Stimulated activated CD8-positive, alpha-beta memory T cell treated with anti-CD3 and anti-CD28 coated beads, Interleukin-4, amount 100 ng/mL, for 1 hour (primary cell): ENCODE measurements at places on chromosomes 7 and 10.

- DNase-seq, result no peak
Observed at GRCh38 chr7:127153315-127153714, 99.4 kb downstream of the GRM8 start.

GRCh38 chr10:89129911-89130310 lies 77.2 kb downstream of the CH25H start:
- no peak for DNase-seq

- DNase-seq, result no peak
Observed at GRCh38 chr7:149443523-149443922, 17.3 kb downstream of the ZNF777 start.

DNA sequence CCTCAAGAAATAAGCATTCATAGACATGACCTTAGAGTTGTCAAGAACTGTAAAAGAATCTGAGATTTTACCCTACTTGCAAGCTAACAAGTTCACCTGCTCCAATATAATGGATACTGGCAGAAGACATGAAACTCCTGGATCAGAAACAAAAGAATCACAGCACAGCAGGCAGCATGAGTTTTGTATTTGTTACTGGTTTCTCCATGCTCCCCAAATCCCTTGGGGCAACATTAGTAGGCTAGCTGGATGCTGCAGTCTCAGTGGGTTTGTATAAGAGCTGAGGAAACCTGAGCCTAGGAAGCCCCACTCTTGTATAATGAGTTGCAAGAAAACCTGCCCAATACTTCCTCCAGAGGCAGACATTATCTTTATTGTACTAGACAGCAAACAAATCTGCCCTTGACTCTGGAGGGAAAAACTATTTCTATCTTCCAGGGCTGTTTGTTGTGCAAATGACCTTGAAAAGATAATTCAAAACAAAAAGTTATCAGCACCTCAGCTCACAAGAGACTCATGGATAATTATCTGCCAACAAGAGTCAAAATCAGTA lies 64.8 kb downstream of the ABLIM1 start:
- no peak for DNase-seq

DNA sequence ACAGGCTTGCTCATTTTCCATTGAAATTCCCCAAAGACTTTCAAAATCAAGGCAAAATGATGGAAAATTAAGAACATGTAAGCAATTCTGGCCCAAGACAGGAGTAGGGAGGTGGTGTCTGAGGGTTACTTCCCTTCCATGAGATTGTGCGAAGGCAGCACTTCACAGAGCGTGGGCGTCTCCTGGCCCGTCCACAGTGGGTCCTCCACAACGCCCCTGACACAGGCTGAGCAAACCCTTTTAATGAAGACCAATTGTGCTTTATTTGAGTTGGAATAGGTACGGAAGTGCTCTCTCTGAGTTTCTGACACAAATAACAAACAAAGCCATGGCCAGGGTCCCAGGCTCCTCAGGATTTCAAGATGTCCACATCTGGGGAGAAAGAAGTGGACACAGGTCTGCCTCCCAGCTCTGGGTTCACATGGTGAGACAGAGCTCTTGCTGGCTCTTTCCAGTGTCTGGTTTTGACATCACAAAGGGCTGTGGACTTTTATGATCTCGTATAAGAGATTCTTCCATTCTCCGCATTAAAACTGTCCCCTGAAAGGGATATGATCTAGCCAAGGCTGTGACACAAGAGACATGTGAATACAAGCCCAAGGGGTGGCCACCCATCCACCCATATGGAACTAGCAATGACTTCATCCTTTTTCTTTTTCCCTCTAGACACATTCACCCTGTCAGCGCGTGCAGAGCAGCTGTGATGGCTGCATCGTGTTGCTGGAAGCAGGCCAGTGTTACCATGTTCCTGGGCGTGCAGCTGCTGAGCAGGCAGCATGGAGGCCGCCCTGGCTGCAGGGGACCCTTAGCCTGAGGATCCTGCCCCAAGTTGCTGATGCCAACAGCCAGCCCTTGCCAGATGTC lies 145.6 kb downstream of the ADAM12 start:
- DNase-seq, result no peak

DNA sequence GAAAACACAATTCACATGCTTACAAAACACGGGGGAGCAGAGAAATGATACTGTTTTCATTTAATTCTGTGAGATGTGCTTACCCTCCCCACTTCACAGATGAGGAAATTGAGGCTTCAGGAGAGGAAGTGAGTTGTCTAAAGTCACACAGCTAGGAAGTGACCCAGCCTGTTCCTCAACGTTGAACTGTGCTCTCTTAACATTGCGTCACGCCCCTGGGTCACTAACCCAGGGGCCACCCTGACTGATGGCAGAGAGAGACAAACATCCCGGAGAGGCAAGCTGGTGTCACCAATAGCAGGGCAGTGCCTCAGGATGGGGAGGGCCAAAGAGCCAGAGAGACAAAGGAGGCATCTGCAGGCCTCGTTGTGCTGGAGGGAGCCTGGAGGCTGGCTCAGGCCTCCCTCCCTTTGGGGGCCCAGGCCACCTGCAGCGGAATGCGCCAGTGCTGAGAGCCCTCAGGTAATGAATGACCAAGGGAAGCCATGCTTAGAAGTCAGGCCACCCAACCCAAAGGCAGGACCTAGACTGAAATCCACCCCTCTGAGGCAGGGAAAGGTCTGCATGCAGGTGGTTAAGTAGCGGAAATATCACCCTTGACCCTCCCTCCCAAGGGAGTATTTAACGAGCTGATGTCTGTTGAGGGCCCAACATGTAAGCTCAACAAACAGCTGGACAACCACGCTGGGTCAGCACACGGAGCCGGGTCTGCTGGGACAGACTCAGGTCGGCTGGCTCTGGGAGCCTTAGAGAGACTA lies 81.3 kb downstream of the C10orf105 start:
- no peak for DNase-seq

DNA sequence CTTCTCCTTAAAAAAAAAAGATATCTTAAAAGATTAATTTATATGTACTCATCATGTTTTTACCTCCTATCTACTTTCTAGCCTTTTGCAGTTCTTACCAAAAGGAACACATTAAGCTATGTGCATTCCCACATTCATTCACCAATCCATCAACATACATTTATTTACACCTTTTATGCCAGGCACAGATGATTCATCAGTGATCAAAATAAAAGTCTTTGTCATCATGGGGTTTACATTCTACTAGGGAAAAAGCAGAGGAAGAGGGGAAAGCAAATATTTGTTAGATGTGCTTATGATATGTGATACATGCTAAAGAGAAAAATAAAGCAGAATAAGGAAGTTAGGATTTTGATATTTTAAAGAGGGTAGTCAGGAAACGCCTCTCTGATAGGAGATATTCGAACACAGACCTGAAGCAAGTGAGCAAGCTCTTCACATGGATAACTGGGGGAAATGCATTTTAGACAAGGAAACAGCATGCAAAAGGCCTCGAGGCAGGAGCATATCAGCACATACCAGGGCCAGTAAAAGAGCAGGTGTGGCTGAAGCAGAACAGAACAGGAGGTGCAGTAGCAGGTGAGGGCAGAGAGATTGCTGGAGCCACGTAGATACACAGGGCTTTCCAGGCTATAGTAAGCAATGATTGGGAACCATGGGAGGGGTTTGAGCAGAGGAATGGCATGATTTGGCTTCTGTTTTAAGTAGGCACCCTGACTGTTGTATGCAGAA lies 67.4 kb downstream of the REEP3 start:
- DNase-seq, result no peak

- no peak for DNase-seq
Observed at GRCh38 chr7:143384661-143385631, 3.8 kb downstream of the ZYX start.

DNA sequence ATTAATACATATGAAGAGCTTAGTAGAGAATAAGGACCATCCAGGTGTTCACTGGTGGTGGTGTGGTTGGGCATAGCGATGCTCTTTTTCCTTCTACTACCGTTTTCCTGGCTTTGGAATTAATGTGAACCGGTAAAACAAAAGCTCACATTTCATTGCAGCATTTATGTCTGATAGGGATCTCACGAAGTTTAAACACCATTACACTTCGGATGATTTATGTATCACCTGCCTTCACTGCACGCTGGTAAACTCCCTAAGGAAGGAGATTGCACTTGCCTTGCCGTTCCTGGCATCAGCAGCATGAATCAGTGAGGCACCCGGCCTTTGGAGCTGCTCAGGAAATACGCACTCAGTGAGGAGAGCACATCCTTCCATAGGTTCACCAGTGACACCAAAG lies 47.5 kb downstream of the WIPF3 start:
- DNase-seq, result no peak
